ENCODE measurements at places on chromosomes 2 and 18. TPM values are rescaled to one million over a fixed set of nuclear protein-coding genes. Genes with fewer than 3 reads are reported as not detected.

GCG gene
- not detected for total RNA-seq

DNA sequence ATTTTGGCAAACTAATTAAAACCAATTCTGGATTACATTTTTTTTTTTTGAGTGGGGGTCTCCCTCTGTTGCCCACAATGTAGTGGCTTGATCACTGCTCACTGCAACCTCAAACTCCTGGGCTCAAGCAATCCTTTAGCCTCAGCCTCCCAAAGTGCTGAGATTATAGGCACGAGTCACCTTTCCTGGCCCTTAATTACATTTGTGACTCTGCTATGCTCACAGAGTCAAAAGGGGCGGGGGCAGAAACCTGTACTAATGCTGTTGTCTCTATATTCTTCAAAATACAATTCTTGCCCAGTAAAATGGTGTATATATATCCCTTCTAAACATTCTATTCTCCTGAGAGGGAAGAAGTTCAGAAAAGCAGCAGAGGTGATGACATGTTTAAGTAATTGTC is 23.2 kb downstream of the PRKD3 start:
- DNase-seq = no peak

DNA sequence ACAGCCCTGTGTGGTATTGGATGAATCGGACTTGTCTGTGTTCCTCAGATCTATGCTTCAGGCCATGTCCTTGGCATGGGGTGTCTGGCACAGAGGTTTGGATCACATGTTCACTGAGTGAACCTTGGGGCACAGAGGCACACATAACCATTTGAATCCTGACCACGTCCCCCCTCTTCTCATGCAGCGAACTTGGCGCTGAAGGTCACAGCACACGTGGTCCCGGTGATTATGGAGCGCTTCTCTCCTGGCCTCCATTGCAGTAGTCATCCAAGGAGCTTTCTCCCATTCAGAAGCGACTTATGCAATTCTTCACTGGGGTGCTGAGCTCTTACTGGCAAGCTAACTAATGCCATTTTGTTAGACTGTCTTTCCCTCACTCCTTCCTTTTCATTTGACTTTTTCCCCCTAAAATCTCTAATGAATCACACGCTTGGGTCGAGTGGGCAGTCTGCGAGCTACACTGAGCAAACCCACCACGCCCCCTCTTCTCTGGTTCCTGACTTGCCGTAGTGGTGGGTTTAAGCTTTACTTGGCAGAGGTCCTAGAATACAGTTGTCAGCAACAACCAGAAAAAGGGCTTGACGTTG is 59.4 kb downstream of the KCNG2 start:
- peak; percentile 60 for DNase-seq

GRCh38 chr2:30306522-30306921 is 75.2 kb downstream of the LBH start:
- no peak for DNase-seq

BABAM2 gene
- total RNA-seq = 44.9 TPM

DNA sequence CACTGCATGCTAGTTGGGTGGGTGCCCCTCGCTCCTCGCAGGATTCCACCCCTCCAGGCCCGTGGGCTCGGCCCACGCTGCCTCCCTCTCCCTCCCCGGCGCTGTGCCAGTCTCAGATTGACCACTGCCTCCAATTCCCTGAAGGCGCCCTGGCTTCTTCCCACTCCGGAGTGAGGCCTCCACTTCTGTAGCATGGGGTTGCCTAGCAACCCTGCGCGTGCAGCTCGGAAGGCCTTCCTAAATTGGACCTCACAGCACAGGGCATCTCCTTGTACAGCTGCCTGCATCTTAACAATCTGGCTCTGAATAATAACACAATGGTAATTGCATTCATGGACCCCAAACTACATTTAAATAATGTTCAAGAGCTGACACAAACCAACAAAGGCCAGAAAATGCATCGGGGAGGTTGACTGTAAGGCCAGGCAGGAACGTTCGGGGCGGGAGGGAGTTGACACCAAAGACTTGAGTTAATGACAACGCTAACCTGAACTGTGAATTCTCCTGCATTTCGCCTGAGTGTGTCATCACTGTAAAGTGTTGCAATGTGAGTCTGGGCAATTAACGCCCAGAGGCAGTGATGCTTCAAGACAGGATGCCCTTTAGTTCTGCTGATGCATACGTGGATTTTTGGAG is 222.9 kb downstream of the ZBTB7C start:
- DNase-seq = no peak

CDH2 gene
- 17.4 TPM for total RNA-seq

DNA sequence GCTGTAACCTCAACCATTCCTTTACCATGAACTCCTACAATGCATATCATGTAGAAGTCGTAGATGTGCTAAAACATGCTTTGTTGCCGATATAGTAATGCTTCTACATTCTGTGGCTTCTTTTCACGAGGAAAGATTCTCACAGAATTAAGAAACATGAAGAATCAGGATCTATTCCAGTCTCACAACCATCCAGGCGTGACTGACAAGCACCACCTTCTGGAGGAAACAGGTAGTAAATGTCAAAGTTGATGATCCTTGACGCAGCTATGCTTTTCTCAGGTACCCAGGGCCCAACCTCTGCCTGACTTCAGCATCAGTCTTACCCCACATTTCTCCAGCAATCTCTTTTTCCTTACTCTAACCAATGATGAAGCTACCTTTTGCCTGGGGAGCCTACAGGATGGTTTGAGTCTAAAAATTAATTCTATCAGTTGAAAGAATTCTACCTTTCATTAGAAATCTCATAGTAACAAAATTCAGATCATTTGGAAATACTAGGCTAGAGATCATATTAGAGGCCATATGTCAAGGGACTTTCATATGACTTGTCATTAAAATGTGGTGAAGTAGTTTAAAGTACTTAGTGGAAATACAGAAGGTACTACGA is 123.3 kb upstream of the RND3 start:
- no peak for DNase-seq

GRCh38 chr2:114577657-114578056 is 135.2 kb downstream of the DPP10 start:
- DNase-seq = no peak

DNA sequence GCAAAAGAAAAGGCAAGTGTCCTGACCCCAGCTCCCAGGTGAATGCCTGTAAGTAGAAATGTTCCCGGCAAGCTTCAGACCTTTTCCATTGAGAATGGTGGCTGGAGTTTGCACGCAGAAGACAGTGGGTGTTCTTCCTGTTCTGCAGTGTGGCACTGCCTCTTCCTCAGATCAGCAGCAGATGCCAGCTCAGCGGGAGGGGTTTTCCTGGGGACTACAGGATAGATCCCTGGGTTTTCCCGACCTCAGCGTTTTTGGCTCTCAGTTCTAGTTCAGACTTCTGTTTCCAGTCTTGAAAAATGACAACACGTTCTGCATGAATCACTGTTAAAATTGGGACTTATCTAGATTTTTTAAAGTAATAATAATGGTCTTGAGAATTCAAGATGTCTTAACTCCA is 39.2 kb downstream of the GRHL1 start:
- DNase-seq = no peak

DNA sequence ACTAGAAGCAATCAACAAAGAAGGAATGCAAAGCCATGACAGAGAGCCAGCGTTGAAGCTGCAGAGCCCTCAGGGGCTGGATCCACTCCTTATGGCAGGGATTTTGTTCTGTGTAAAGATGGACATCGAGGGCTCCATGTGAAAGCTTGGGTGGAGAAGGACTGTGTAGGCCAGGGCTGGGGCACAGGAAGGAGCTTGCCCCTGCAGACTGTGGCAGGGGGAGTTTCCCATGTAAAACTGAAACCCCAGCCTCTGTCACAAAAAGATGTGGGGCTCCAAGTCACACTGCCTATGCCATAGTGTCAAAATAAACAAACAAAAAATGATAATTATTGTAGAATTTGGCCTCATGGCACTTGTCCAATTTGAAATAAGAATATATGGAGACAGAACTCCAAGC is 408.7 kb upstream of the HS6ST1 start:
- no peak for DNase-seq

PAPOLG gene
- 11.9 TPM for total RNA-seq

- peak; percentile 53 for DNase-seq
These were observed 221.1 kb downstream of the INSIG2 start for GRCh38 chr2:118309257-118309945.

DNA sequence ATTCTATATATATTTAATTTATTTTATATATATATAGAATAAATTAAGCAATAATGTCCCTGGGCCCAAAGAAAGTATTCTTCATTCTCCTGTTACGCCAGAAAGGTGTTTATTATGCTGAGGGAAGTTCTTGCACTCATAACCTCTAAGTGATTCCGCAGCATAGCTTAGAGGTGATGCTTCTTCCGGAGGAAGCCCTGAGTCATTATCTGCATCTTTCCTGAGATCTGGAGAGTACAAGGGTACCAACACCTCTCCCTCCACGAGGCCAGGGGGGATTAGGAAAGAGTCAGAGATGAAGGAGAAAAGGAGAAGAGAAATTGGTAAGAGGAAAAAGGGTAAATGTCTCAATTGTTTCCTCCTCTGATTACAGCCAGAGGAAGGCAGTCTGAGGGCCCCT is 43.1 kb upstream of the RTN4 start:
- DNase-seq = no peak

ACVR1C gene
- under 0.01 TPM for total RNA-seq

GRCh38 chr2:148259674-148260073 is 238.8 kb downstream of the MBD5 start:
- no peak for DNase-seq

TTC31 gene
- 17.4 TPM for total RNA-seq

- no peak for DNase-seq
These were observed 92.8 kb upstream of the MSH2 start for GRCh38 chr2:47309952-47310800.

ZNF892 gene
- 8.4 TPM for total RNA-seq

DNA sequence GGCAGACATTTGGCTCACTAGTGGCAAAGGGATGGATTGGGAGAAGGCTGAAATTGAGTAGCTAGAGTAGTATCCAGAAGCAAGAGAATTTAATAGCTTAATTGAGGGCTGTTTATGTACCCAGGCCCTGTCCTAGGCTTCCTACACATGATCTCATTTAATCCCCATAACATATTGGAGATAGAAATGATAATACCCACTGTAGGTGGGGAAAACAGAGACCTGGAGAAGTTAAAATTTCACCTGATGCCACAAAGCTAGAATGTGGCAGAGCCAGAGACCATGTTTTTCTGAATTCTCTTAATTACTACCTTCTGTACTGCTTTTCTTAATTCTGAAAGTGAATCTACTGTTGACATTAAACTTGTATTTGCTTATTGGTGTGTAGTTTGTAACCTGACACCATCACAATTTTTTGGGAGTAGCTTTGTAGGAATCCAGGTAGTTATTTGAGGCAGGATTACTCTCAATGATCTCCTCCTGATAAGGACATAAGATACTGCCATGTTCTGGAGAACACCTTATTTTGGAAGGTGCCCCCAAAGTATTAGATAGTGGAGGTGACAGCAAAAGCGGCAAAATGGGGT is 42.2 kb downstream of the RAB10 start:
- no peak for DNase-seq

- peak; percentile 53 for DNase-seq
These were observed 110.9 kb upstream of the RMP24 start for GRCh38 chr18:35861367-35862118.

GRCh38 chr2:241886840-241887447 is 17.4 kb downstream of the RTP5 start:
- no peak for DNase-seq

ROCK1 gene
- total RNA-seq = 77.2 TPM

DNA sequence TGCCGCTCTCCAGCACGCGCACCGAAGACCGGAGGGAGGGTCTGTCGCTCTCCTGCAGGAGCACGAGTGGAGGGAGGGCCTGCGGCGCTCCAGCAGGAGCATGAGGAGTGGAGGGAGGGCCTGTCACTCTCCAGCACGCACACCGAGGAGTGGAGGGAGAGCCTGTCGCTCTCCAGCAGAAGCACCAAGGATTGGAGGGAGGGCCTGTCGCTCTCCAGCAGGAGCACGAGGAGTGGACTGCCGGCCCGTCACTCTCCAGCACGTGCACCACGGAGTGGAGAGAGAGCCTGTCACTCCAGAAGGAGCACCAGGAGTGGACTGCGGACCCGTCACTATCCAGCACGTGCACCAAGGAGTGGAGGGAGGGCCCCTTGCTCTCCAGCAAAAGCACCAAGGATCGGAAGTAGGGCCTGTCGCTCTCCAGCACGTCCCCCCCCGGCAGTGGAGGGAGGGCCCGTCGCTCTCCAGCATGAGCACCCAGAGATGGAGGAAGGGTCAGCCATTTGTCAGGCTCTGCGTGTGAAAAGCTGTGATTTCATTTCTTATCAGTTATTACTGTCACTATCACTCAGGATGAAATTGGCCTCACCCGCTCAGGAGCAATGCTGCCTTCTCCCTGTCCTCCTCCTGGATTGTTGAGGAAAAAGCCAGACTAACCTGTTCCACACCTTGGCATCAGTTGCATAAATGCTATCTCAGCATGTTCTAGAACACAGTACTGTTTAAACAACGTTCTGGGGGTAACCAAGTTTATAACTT is 35.9 kb downstream of the ADI1 start:
- no peak for DNase-seq

DNA sequence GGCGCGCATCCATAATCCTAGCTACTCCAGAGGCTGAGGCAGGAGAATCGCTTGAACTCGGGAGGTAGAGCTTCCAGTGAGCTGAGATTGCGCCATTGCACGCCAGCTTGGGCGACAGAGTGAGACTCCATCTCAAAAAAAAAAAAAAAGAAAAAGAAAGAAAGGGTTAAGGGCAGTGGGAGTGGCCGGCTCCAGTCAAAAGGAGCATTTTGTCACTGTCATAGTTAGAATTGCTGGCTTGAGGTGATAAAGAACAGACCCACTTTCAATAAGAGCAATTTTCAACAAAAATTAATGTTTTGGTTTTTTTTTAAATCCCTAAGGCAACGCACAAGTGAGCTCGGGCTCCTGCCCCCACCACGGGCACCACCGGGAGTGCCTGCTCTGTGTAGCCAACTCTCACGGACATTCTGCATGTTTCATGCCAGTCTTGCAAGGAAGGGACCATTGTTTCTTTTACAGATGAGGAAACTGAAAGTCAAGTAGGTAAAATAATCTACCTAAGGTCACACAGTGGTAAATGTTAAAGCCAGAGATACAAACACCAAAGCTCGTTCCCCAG is 8.5 kb downstream of the CIB4 start:
- DNase-seq = no peak

GDF7 gene
- 7.1 TPM for total RNA-seq

DNA sequence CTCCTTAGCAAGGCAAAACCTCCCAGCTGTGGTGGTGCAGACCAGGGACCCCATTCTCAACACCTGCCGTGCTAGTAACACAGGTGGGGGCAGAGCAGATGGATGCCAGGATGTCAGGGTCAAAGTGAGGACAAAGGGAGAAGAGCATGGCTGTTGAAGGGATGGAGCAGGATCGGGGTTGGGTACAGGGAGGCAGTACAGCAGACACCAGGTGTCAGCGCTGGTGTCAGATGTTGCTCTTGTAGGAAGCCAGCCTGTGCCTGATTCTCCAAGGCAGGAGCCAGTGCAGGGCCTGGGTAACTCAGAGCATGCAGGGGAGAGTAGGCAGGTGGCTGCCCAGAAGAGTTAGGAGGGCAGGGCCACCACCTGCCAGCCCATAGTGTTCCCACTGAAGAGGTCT is 222.1 kb upstream of the SPRED2 start:
- DNase-seq = no peak

OST4 gene
- 200 TPM for total RNA-seq
